Motor neuron (in vitro differentiated cells): ENCODE measurements at places on chromosomes 3 and 15. TPM values are rescaled to one million over a fixed set of nuclear protein-coding genes. Genes with fewer than 3 reads are reported as not detected.

Gene KCNMB2
- 0.18 and 0.77 TPM in 2 replicates for total RNA-seq

Gene SAMD7
- 0.19 TPM in 1 of 2 replicates, not detected in the other for total RNA-seq

Gene MASP1
- 1.1 and 1.4 TPM in 2 replicates for total RNA-seq

Gene SKOR1
- 0.50 and 0.60 TPM in 2 replicates for total RNA-seq

Gene WNT5A
- total RNA-seq = 30.1 and 32.8 TPM in 2 replicates

Gene FEZF2
- not detected in 2 replicates for total RNA-seq

Gene TOPBP1
- total RNA-seq = 12.9 and 15.4 TPM in 2 replicates

Gene OCA2
- total RNA-seq = not detected in 2 replicates

Gene ITIH4
- total RNA-seq = 2.5 and 3.8 TPM in 2 replicates

DNA sequence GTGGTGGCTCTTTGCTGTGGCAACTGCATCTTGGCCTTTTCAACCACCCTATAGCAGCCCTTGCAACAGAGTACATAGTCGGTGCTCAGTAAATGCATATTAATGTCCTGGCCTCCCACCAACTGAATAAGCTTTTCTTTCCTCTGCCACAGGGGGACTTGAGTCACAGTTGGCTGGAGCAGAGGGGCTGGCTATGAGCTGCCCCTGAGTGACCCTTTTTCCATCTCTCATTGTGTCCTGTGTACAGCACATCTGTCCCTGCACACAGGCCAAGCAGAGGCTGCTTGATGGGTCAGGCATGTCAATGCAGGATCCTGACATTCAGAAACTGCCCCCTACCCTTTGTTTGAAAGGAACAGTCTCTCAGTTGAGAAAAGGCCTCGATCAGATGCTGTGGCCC, 22.4 kb downstream of the SPSB4 start:
- no peak for ATAC-seq

- ATAC-seq = peak; percentile 73
Observed at GRCh38 chr3:146503461-146504202, 34.3 kb upstream of the PLSCR2 start.

DNA sequence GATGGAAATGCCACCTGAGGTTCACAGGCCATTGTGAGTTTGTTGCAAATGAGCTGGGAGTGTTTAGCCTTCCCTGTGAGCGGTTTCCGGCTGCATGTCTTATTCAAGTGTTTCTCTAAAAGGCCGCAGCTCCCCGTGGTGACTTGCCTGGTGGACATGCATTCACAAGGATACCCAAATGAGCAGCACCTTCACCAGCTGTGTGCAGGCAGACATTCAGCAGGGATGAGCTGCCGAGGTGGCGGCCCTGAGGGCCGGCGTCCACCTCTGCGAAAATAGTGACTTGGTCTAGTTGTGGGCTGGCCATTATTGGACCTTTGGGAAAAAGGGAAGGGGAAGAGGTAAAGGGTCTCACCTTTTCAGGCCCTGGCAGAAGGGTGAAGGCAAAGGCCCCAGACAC, 23.4 kb downstream of the SPSB4 start:
- no peak for ATAC-seq

DNA sequence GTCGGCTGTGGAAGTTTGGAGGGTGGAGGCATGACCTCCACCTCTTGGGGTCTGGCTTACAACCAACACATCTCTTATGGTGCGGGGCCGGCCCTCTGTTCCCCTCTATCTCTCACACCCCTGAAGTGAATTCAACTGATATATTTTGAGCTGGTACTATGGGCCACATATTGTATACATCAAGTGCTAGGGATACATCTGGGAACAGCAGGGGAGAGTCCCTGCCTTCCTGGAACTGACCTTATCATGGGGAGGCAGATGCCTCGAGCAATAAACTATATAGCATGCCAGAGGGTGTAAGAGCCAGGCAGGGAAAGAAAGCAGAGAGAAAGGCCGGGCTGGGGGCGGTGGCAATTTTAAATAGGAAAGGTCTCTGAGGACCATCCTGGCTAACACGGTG, 60.4 kb upstream of the TRPM1 start:
- no peak for ATAC-seq

- ATAC-seq = no peak
Observed at GRCh38 chr3:58135712-58136543, 74.8 kb downstream of the DNASE1L3 start.

DNA sequence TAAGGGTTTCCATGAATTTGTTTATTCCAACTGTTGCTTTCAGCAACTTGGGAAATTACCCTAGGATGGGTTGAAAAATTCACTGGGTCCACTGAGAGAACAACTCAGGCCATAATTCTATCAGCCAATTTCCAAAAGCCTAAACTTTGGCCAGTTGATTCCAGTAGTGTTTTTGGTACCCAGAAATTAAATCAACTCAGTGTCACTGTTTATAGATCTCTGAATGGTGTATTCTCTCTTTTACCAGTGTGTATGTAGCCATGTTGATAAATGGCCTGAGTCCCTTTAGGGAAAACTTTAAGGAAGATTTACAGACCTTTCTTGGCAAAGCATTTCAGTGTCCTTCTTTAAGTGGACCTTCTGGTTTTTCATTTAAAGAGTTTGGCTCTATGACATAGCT, 636.4 kb downstream of the OTOL1 start:
- ATAC-seq = no peak

DNA sequence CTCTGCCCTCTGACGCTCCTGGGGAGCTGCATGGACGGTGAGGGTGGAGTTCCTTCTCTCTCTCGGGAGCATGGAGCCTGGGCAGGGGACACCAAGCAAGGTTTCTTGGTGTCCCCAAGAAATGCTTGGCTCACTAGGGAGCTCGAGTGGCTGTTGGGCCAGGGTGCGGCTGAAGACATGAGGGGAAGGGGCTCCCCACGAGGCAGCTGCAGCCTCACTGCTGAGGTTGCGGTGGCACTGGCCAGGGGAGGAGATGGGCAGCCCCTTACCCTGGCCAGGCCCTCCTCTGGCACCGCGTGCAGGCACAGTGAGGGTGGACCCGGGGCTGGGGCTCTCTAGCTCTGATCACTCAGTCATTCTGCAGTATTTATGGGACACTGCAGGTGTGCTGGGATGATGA, 43.5 kb upstream of the SLC41A3 start:
- ATAC-seq = no peak

- no peak for ATAC-seq
Observed at GRCh38 chr15:92100751-92101150, 247.2 kb downstream of the SLCO3A1 start.

- ATAC-seq = no peak
Observed at GRCh38 chr3:140145528-140145927, 210.5 kb downstream of the CLSTN2 start.

GRCh38 chr15:101357333-101357732, 62.3 kb upstream of the SNRPA1 start:
- no peak for ATAC-seq

GRCh38 chr3:124413989-124414598, 316.2 kb upstream of the UMPS start:
- ATAC-seq = no peak

DNA sequence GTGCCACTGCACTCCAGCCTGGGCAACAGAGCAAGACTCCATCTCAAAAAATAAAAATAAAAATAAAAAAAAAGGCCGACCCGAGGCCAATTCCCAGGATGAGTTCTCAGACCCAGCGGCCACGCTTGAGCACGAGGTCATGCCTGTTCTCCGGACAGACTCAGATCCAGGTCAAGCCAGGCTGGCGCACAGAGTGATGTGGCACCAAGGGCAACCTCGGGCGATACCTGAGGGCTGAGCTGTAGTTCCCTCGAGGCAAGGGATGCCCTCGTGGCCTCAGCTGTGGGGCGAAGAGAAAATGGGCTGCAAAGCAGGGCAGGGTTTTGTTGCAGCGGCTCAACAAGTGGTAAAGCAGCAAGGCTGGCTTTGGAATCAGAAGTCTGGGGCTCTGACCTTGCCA, 77.3 kb downstream of the C3orf70 start:
- no peak for ATAC-seq

DNA sequence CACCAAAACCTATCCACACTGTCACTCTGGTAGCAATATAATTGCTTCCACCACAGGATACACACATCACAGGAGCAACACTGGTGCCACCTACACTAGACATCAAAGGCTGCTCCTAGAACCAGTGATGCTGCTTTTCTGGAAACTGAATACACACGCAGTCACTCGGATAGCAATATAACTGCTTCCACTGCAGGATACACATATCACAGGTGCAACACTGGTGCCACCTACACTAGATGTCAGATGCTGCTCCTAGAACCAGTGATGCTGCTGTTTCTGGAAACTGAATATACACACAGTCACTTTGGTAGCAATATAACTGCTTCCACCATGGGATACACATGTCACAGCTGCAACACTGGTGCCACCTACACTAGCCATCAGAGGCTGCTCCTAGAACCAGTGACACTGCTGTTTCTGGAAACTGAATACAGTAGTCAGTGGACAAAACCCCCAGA, 6.9 kb upstream of the TNFSF10 start:
- ATAC-seq = no peak

GRCh38 chr3:175222356-175222755, 363.2 kb downstream of the NAALADL2 start:
- ATAC-seq = no peak

GRCh38 chr3:14602804-14603644, 48.5 kb upstream of the CCDC174 start:
- ATAC-seq = peak; percentile 49

- ATAC-seq = no peak
Observed at GRCh38 chr3:21073561-21073960, 677.4 kb downstream of the ZNF385D start.

GRCh38 chr3:163878396-163878795, 1199.9 kb downstream of the SI start:
- ATAC-seq = no peak

DNA sequence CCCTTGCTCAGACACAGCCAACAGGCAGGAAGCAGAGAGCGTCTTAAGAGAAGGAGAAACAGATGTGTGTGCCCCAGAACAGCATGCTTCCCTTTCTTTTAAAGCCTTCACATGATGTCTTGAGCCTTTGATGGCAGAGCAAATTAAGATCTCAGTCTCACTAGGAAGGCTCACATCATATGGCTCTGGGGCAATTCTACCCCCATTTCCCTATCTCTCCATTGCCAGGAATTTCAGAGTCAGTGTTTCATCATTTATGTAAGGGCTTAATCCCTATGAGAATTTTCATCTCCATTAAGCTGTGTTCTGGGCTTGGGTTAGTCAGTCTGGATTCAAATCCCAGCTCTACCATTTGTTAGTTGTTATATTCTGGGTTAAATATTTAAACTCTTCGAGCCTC, 41.4 kb upstream of the GLCE start:
- peak; percentile 26 for ATAC-seq

DNA sequence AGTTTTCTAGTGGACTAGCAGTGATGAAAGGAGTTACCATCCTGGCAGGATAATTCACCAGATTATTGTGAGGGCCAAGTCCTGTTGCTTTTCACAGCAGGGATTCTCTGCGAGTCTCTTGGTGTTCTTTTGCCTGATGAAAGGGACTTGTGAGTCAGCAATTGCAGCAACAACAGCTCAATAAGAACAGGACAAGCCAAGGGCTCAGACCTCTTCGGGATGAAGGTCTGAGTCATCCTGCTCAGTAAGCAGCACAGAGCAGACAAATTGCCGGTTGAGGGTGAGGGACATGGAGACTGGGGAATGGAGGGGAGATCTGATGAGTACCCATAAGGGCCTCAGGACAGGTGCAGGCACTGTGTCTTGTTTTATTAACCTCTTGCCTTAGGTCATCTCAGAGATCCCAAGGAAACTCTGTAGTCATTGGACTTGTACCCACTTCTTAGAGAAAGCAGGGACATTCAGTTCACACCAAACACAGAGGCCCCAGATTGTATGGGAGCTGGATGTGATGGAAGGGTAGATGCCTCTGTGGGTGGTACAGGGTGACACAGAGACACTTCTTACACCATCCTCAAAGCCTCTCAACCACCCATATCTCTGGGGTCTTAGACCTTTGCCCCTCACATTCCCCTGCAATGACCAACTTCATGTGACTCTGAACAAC, 173.8 kb upstream of the TLE3 start:
- ATAC-seq = peak; percentile 80

DNA sequence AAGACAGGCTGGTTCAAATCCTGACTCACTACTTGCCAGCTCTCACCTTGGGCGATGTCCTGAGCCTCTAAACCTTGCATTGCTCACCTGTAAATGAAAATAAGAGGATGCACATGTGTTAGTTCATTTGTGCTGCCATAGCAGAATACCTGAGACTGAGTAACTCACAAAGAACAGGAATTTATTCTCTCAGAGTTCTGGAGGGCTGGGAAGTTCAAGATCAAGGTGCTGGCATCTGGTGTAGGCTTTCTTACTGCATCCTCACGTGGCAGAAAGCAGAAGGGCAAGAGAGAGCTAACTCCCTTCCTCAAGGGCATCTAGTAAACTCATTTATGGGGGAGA, 222.7 kb downstream of the MTHFS start:
- ATAC-seq = no peak

DNA sequence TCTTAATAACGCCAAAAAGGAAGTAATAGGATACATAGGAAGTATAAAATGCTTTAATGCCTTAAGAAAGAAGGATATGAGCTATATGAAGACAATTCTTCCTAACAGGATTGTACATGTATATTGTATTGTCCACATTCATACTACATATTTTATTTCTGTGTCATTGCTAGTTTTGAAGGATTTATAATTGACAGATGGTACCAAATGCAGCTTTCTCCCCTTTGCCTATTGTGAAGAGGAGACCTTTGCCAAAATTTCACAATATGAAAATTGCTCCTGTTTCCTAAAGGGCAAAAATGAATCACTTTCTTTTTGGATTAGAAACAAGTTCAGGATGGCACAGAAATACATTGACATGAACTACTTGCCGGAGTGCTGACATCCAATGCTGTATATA, 34.8 kb upstream of the EOMES start:
- no peak for ATAC-seq

DNA sequence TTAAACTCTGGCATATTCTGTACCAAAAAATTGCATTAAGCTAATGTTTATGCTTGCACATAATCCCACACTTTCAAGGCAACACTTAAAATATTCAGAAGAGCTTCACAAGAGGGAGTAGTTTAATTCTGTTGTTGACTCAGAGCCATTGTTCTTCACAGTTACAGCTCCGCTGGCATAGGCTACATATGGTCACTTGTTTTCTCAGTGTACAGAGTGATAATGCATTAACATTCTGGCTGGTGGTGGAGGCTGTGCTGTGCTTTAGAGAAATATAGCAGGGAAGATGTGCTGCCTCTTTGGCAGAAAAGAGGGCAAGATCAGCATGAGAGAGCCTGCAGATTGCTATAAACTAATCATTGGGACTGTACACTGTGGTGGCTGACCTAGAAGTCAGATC, 13.3 kb downstream of the NLGN1 start:
- ATAC-seq = peak; percentile 85

DNA sequence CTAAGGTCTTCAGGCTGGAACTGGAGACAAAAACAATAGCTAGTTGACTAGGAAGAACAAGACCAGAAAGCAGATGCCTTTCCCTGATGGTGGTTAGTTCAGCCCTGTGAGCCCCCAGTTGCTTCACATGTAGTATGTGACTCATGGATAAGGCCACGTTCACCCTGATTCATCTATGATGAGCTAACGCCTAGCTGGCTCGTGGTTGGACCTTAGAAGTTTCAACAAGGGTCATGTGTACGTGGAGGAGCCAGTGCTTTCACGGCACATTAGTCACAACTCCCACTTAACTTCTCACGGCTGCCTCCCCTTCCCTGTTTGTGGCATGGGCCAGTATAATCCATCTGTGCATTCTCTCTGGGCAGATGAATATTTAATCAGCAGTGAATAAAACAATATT, 20.6 kb downstream of the COL8A1 start:
- peak; percentile 6 for ATAC-seq
